Pulmonary artery endothelial cell (primary cell): ENCODE measurements at places on chromosomes 3 and 15. TPM values are rescaled to one million over a fixed set of nuclear protein-coding genes. Genes with fewer than 3 reads are reported as not detected.
A peak's percentile ranks its signal among the peaks of the same experiment; 100 is the strongest.

DPPA2 gene
- not detected in 2 replicates for total RNA-seq

GRCh38 chr15:39193611-39194010, 387.3 kb upstream of the THBS1 start:
- no peak for DNase-seq

GRCh38 chr15:98690272-98690950, 42.1 kb downstream of the IGF1R start:
- no peak for DNase-seq

- DNase-seq, result no peak
These were observed 87.2 kb downstream of the HMG20A start for GRCh38 chr15:77507911-77508310.

GP5 gene
- 0.07 TPM in 2 replicates for total RNA-seq

PLOD2 gene
- total RNA-seq, result 312 and 355 TPM in 2 replicates

CCDC33 gene
- total RNA-seq, result not detected in 2 replicates

COL6A5 gene
- total RNA-seq, result not detected in 2 replicates

GRCh38 chr3:183131186-183131725, 31.3 kb downstream of the LAMP3 start:
- DNase-seq, result no peak

GRCh38 chr3:12380461-12380860, 91.6 kb downstream of the PPARG start:
- no peak for DNase-seq

- no peak for DNase-seq
These were observed 31.4 kb downstream of the SEMA7A start for GRCh38 chr15:74402337-74402841.

DNA sequence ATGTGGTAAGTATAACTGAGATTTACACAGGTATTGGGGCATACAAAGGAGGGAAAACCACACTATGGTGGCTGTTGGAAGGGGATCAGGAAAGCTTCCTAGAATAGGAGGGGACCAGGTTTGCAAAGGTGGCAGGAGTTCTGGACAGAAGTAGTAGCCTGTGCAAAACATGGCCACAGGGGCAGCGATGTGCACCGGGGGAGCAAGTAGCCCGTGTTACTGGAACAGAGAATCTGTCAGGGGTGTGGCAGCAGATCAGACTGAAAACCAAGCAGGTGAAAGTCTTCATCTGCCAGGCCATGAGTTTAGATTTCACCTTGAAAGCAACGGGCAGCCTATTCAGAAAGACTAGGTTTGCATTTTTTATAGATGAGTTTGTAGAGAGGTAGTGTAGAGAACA, 182.3 kb upstream of the LPP start:
- DNase-seq, result no peak

LRRC31 gene
- total RNA-seq, result not detected in 2 replicates

DNA sequence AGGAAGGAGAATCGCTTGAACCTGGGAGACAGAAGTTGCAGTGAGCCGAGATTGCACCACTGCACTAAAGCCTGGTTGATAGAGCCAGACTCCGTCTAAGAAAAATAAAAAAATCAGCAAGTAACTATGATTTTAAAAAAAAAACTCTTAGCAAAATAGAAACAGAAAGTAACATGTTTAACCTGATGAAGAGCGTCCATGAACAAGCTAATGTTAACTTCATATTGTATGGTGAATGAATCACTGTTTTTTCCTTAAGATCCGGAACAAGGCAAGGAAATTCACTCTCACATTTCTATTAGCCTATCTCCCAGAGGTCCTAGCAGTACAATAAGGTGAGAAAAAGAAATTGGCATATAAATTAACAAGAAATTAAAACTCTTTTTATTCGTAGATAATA, 69.0 kb downstream of the RFX7 start:
- DNase-seq, result peak; percentile 20

GRCh38 chr15:27196691-27197090, 225.7 kb downstream of the GABRG3 start:
- no peak for DNase-seq

DNA sequence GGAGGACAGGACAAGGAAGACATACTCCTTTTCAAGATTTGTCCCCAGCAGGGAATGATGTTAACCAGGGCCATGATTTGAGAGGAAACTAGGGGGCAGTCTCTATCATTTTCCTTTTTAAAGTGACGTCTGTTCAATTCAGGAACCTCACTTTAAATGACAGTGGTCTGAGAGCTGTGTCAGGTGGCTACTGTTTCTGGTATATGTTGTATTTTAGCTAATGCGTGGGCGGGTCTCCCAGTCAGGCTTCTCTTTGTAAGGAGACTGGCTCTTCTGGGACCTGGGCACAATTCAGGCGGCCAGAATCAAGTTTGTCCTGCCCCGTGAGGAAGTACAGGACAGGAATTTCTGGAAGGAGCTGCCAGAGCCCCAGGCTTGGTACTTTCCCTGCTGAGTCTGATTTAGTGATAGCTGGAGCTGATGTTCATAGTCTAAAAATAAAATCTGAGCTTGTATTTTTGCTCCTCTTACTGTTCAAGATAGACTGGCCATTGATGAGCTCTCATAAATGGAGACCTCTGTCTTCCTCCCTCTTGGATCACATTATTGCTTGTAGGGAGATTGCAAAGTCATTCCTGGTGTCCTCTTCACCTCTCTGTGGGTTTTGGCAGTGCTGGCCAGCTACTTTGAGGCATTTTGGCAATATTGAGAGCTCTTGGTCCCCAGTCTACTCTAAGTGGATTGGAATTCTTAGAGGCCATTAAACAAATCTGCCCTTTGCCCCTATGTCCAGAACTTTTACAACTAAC, 25.6 kb downstream of the SQOR start:
- DNase-seq, result no peak

GRCh38 chr15:65945616-65946015, 76.3 kb downstream of the RAB11A start:
- DNase-seq, result no peak

PRTG gene
- 0.92 and 1.3 TPM in 2 replicates for total RNA-seq

SLC30A4 gene
- total RNA-seq, result 5.7 and 7.5 TPM in 2 replicates

- DNase-seq, result no peak
These were observed 28.0 kb upstream of the DUSP7 start for GRCh38 chr3:52084216-52084945.

- no peak for DNase-seq
These were observed 50.8 kb downstream of the SUSD5 start for GRCh38 chr3:33167716-33168336.

DNA sequence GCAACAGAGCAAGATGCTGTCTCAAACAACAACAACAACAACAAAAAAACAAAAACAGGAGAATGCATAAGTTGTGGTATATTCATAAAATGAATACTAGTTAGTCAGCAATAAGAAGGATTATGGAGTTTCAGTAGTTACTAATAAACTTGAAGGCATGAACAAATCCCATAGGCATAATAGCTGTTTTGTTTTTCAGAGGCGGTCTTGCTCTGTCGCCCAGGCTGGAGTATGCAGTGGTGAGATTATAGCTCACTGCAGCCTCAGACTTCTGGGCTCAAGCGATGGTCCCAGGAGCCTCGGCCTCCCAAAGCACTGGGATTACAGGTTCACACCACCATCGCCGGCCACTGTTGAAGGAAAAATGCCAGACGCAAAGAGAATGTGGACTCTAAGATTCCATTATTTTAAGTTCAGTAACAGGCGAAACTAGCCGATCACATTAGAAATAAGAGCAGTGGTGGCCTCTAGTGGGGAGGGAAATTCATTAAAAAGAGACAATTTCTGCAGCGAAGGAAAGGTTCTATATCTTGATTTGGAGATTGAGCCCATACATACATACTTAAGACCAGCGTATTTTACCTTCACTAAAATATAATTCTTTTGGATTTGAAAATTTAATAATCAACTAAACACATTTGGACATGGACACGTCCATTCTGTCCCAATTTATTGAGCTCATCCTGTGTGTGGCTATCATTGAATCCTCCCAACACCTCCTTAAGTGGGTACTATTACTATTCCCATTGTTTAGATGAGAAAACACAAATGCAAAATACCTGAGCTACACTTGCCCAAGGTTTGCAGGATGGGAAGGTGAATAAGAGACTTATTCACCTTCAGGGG, 27.4 kb upstream of the HDAC11 start:
- no peak for DNase-seq

GNB4 gene
- total RNA-seq, result 97.3 and 105 TPM in 2 replicates

DNA sequence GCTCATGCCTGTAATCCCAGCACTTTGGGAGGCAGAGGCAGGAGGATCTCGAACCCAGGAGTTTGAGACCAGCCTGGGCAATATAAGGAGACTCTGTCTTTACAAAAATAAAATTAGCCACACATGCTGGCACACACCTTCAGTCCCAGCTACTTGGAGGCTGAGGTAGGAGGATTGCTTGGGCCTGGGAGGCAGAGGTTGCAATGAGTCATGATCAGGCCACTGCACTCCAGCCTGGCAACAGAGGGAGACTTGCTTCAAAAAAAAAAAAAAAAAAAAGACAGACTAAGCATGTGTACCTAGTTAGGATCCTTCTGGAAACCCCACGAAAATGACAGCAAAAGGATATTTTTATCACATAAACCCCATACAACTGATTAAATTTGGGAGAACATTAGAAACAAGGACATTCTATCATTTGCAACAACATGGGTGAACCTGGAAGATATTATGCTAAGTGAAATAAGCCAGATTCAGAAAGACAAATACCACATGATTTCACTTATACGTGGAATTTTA, 44.9 kb downstream of the METTL6 start:
- DNase-seq, result no peak

GRCh38 chr3:184945886-184946625, 134.1 kb downstream of the VPS8 start:
- no peak for DNase-seq

GRCh38 chr3:31035681-31036080, 141.2 kb upstream of the GADL1 start:
- no peak for DNase-seq

CCR1 gene
- not detected in 2 replicates for total RNA-seq
